SJSA1 (cell line): ENCODE measurements at places on chromosomes 12 and 14.

GRCh38 chr12:29992366-29992765 lies 208.6 kb upstream of the TMTC1 start:
- H3K27ac ChIP-seq, result no peak overlapping the region
- no peak for DNase-seq
- H3K36me3 ChIP-seq, result no peaks in the 10 kb centered on the region
- H3K27me3 ChIP-seq, result no peaks in the 10 kb centered on the region
- no peaks in the 10 kb centered on the region for H3K4me1 ChIP-seq

DNA sequence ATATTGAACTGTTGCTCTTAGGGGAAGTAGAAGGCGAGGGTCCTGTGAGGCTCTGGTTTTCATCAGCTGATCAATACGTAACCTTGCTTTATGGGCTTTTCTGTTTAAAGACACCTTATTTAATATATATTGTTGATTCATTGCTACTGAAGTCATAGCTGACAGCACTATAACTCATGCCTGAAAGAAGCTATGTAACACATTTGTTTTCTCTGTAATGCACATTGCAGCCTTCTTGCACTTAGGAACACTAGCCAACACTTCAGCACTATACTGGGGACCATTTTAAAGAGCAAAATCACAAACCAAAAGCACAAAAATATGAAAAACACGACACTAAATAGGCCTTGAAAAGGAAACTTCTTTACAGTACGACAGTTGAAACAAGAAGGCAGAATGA lies 135.7 kb downstream of the TTC6 start:
- no peak for DNase-seq
- H3K27me3 ChIP-seq, result no peaks in the 10 kb centered on the region
- no peak overlapping the region for H3K4me3 ChIP-seq

DNA sequence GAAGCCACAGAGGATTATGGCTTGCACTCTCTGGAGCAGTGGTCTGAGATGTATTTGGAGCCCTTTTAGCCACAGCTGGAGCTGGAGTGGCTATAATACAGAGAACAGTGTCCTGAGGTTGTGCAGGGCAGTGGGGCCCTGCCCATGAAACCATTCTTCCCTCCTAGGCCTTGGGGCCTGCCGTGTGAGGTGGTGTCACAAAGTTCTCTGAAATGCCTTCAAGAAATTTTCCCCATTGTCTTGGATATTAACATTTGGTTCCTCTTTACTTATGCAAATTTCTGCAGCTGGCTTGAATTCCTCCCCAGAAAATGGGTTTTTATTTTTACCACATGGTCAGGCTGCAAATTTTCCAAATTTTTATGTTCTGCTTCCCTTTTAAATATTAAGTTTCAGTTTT lies 79.3 kb downstream of the UNC79 start:
- no peaks in the 10 kb centered on the region for H3K27me3 ChIP-seq
- no peaks in the 10 kb centered on the region for H3K36me3 ChIP-seq
- H3K4me3 ChIP-seq, result no peak overlapping the region
- H3K4me1 ChIP-seq, result no peaks in the 10 kb centered on the region
- no peak overlapping the region for H3K27ac ChIP-seq

GRCh38 chr14:103206836-103207387 lies 83.7 kb downstream of the TNFAIP2 start:
- no peak overlapping the region for H3K27ac ChIP-seq
- H3K36me3 ChIP-seq, result no peaks in the 10 kb centered on the region
- no peak overlapping the region for H3K4me3 ChIP-seq
- H3K27me3 ChIP-seq, result no peaks in the 10 kb centered on the region
- no peaks in the 10 kb centered on the region for H3K4me1 ChIP-seq
- DNase-seq, result no peak

DNA sequence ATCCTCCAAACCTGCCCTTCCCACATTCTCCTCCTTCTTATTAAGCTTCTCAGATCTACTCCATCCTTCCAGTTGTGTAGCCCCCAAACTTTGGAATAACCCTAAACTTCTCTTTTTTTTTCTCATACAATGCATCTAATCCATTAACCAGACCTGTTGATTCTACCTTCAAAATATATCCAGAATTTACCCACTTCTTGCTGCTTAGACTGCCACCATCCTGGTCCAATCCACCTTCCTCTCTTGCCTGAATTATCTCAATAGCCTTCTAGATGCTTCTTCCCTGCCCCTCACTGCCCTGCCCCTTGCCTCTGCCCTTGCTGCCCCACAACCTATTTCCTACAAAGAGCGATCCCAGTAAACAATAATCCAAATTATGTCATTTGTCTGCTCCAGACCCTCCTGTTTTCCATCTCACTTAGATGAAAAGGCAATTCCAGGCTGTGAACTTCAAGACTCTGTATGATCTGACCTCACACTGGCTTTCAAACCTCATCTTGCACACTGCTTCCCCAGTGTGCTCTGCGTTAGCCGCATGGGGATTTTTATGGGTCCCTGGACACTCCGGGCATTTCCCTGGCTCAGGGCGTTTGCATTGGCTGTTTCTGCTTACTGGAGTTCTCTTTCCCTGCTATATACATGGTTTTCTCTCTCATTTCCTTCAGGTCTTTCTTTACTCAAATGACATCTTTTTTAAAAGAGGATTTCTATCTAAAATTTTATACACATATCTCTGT lies 42.6 kb upstream of the HIF1A start:
- H3K4me3 ChIP-seq, result no peak overlapping the region
- H3K27ac ChIP-seq, result no peak overlapping the region
- peaks cover 17% of the 10 kb centered on the region for H3K4me1 ChIP-seq
- H3K36me3 ChIP-seq, result no peaks in the 10 kb centered on the region
- DNase-seq, result no peak

GRCh38 chr12:51729331-51729730 lies 119.2 kb downstream of the FIGNL2 start:
- no peak for DNase-seq
- no peak overlapping the region for H3K4me3 ChIP-seq
- H3K4me1 ChIP-seq, result no peaks in the 10 kb centered on the region
- H3K27me3 ChIP-seq, result no peaks in the 10 kb centered on the region
- H3K27ac ChIP-seq, result no peak overlapping the region

- no peak for DNase-seq
- H3K27ac ChIP-seq, result no peak overlapping the region
- H3K36me3 ChIP-seq, result no peaks in the 10 kb centered on the region
- no peaks in the 10 kb centered on the region for H3K27me3 ChIP-seq
- no peak overlapping the region for H3K4me3 ChIP-seq
- H3K4me1 ChIP-seq, result no peaks in the 10 kb centered on the region; the same call in 1 of the 2 replicates
Measured at GRCh38 chr14:61372842-61373555, 51.6 kb downstream of the PRKCH start.

DNA sequence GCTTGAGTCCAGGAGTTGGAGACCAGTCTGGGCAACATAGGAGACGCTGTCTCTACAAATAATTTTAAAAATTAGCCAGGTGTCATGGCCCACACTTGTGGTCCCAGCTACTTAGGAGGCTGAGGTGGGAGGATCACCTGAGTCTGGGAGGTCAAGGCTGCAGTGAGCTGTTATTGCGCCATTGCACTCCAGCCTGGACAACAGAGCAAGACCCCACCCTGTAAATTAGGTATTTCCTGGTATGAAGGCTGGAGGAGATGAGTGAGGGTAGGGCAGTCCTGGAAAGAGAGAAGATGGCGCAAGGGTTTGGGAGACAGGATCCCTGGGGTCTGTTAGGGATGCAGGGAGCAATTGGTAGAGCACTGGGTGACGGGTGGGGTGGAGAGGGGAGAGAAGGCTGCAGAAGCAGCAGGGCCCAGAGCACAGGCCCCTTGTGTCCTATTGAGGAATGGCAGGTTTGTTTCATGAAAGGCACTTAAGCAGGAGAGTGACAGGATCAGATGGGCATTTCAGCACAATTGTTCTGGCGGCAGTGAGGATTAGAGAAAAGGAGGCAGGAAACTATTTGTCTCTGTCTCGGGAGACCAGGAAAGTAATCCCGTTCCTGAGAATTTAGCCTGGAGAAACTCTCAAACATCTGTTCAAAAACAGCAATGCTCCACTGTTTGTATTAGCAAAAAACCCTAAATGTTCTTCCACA lies 47.2 kb upstream of the KTN1 start:
- H3K4me3 ChIP-seq, result no peak overlapping the region
- no peaks in the 10 kb centered on the region for H3K36me3 ChIP-seq
- peak; percentile 44 for DNase-seq
- H3K27me3 ChIP-seq, result no peaks in the 10 kb centered on the region
